T-helper 2 cell (primary cell): ENCODE measurements at places on chromosomes 7 and 10.

DNA sequence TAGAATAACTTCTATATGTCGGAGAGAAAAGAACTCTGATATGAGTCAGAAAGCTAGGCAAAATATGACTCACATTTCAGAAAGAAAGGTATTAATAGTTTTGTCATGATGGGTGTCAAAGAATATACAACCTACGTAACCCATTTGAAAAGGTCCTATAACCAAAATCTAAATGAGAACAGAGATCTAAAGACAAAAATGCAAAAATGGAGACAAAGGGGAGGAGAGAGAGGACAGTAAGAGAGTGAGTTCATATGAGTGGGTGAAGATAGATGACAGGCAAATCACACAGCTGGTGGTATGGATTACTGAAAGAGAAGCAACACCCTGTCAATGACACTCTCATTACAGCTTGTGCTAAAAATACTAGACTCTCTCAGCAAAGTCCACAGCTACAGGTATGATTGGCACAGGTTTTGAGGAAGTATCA, 25.6 kb downstream of the ANKMY2 start:
- DNase-seq, result no peak

DNA sequence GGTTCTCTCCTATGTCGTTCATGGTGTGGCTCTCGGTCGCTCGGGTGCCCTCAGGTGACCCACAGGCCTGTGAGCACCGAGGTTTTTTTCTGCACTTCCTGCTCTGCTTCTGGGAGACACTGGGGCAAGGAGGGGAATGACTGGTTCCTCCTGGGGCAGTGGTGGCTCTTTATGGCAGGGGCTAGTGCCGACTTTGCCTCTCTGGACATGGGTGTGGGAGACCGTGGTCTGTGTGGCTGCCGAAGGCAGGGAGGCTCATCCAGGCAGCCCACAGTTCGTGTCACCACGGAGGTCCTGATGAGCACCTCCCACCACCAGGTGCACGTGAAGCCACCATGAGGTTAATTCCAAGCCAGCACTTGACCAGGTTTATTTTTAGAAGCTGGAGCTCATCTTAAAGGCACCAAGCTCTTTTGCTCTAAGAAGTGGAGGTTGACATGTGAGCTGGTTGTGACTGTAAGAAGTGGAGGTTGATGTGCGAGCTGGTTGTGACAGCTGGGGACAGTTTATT, 24.7 kb upstream of the DPYSL4 start:
- DNase-seq, result peak; percentile 28

GRCh38 chr7:100213672-100214071, 6.1 kb upstream of the PVRIG start:
- no peak for DNase-seq

DNA sequence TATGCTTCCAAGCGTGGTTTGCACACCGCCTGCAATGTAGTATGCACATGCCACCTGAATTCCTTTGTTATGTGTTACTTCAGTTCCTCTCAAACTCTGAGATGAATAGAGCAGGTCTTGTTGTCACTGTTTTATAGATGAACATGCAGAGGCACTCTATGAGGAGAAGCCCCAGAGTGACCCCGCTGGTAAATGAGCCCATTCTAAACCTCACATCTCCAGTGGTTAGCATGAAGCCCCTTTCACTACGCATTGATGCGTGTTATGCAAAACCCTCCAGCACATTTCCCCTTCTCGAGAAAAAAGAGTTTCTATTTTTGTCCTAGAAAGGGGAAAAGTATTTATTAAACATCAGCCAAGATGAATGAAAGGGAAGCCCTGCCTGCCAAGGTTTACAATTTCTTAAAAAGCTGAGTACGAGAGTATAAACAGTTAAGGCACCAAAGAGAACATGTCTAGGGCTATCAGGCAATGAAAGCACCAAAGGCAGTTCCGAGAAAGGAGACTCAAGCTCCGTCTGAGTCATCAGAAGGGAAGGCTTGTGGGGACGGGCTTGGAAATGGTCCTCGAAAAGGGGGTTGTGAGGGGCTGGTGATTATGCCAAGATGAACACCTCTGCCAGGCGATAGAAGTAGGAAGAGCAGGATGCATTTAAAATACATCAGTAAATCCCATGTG, 58.7 kb upstream of the PFKP start:
- no peak for DNase-seq

DNA sequence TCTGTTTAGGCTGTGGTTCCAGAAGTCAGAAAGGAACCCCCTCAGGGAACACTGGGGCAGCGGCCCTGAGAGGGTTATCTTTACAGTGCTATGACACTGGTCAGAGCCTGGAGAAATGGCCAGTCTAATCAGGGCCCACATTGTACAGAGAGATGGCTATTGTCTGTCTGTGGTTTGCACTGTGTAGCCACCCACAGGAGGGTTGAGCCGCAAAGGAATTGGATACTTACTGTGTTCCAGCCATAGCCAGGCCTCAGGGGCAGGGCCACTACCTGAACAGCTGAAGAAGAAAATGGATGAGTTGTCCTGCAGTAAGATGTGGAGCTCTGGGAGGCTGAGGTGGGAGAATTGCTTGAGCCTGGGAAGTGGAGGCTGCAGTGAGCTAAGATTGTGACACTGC, 47.5 kb upstream of the PODXL start:
- DNase-seq, result no peak

DNA sequence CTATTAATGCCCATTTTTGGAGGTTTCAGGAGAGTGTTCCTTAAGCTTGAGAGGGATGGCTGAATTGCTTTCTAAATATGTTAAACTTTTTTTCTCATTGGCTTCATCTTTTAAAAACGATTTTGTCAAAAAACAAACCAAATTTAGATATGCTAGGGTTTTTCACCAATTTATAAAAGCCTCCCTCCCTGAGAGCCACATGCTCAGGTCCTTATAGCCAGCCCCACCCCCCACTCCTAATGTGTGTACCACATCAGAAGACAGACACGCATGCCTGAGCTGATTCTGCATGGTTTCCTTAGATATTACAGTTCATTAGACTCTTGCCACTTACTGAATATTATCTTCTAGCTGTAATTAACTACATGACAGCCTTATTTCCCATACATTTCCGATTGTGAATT, 2.0 kb downstream of the CUL1 start:
- peak; percentile 76 for DNase-seq

GRCh38 chr10:29710128-29710527, 75.4 kb upstream of the SVIL start:
- DNase-seq, result no peak

- DNase-seq, result no peak
These were observed 59.7 kb upstream of the PRSS1 start for GRCh38 chr7:142689439-142690120.

DNA sequence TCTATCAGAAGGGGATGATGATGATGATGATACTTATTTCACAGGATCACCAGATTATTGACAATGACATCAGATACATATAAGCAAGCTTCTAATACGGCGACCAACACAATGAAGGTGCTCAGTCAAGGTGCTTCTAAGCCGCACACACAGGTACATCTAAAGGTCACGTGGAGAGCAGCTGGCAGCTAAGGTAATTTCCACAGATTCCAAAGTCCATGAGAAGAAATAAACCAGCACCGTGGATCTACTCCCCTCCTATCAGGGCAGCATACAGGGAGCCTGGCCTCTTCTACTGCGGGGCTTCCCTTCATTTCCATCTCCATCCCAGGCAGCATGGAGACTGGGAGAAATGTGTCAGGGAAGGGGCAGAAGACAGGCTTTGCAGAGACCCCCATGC, 37.5 kb downstream of the DENND11 start:
- no peak for DNase-seq

DNA sequence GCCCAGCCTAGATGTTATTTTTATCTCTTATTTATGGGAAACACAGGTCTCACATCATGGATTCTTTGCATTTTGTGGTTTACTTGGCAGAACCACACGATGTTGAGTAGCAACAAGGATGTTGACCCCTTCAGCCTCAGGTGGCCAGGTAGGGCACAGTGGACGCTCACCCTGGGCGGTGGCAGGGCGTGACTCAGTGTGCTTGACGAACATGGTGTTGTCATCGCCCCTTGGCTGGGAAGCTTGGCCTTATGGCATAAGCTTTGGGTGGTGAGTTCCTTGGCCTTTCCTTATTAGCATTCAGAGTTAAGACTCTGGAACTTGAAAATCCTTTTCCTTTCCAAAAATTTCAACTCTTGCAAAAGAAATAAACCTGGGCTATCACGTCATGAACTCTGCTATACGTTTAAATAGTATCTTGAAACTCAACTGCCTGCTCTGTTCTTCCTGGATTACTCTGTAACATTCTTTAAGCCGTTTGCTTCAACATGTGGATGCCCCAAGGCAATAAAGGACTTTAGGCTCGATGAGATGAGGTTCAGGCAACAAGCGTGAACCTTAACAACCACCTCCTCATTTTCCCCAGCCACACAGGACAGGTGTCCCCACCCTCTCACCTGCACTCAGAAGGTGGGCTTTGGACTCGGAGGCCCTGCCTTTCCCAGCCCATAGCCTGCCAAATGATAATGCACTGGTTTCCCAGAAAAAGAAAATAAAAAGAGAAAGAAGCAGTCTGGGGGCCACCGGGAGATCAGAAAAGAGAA, 22.5 kb upstream of the ECHDC3 start:
- no peak for DNase-seq

DNA sequence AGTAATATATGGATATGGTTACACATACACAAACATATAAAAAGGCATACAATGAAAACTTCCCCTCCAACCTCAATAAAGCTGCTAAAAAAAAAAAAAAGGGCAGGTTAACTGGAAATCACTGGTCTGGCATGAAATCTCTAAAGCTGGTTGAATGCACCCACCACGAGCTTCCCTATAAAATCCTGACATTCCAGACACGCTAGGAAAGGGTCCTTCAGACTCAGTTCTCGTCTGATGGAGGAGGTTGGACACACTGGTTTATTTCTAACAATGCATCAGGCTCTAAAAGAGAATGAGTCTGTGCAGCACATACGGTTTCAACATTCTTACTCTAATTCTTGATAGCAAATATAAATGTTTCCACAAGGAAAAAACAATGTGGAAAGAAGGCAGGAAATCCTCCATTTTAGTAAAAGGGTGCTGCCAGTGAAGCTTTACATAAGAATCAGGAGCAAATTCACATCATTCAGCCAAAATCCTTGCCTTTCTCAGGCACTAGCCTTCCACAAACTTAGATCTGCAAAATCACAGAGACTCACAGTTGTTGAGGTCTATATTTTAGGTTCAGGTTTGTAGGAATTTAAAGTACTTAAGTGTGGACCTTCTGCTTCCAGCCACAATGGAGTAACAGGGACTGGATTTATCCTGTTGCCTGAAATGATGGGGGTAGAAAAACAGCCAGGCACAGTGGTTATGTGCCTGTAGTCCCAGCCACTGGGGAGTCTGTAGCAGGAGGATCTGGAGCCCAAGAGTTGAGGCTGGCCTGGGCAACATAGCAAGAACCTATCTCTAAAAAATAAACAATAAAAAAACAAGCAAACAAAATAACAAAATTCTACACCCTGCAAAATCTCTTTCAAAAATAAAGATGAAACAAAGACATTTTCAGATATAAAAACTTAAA, 73.5 kb downstream of the CYTH3 start:
- no peak for DNase-seq

GRCh38 chr10:45063591-45064231, 63.0 kb downstream of the ZNF22 start:
- no peak for DNase-seq

GRCh38 chr7:27347276-27347640, 104.7 kb downstream of the EVX1 start:
- DNase-seq, result no peak

- DNase-seq, result no peak
These were observed 16.8 kb downstream of the IL2RA start for GRCh38 chr10:6045314-6045848.

DNA sequence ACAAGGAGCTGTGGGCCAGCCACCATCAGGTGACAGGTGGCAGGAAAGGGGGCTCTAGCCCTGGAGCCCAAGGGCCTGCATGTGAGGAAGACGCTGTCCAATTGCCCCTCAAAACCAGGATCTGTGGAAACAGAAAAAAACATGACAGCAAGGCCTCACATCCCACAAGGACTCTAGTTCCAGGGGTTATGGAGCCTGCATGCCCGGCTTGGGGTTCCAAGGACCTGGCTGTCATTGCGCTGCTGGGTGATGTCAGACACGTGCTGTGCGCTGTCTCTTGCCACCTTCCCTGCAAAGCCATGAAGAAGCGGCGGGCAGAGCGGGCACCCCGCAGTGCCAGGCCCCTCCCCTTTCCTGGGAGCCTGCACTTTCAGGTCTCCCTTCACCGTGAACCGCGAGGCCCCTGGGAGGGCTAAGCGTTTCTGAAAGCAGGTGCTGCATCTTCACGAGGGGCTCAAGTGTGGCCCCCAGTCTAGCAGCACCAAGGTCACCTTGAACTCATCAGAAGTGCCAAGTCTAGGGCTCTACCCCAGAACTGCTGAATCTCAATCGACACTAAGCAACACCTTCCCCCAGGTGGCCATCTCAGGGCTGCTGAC, 15.1 kb upstream of the CRYGN start:
- no peak for DNase-seq
